ENCODE measurements at places on chromosomes 5 and 9. TPM values are rescaled to one million over a fixed set of nuclear protein-coding genes. Genes with fewer than 3 reads are reported as not detected.

ORM1 gene
- total RNA-seq = 1.5 TPM

EPB41L4A gene
- 2.7 TPM for total RNA-seq

BSPRY gene
- total RNA-seq = 0.25 TPM

LRRC70 gene
- total RNA-seq = 1.2 TPM

FAM151B gene
- total RNA-seq = 3.9 TPM

DND1 gene
- total RNA-seq = 1.1 TPM

TMEM203 gene
- total RNA-seq = 21.6 TPM

GDA gene
- 2.7 TPM for total RNA-seq

FOXD4L5 gene
- total RNA-seq = 0.19 TPM

HMHB1 gene
- not detected for total RNA-seq

CCDC180 gene
- 6.3 TPM for total RNA-seq

SLC6A7 gene
- total RNA-seq = not detected

UGT3A2 gene
- total RNA-seq = 10.8 TPM

KIF4B gene
- not detected for total RNA-seq

ALAD gene
- 20.8 TPM for total RNA-seq

PFN3 gene
- not detected for total RNA-seq

PAM gene
- 246 TPM for total RNA-seq

TAF11L11 gene
- total RNA-seq = not detected

RARS1 gene
- 116 TPM for total RNA-seq

ANXA1 gene
- 1.1 TPM for total RNA-seq

GPR150 gene
- total RNA-seq = 0.12 TPM
